ENCODE measurements at places on chromosomes 5 and 9. TPM values are rescaled to one million over a fixed set of nuclear protein-coding genes. Genes with fewer than 3 reads are reported as not detected.

The MARCHF11 gene
- total RNA-seq, result not detected

The KCNV2 gene
- not detected for total RNA-seq

The IFNA14 gene
- total RNA-seq, result not detected

The ZNF879 gene
- 4.1 TPM for total RNA-seq

The GARIN3 gene
- total RNA-seq, result not detected

The OR1Q1 gene
- not detected for total RNA-seq

The FOXD4L6 gene
- not detected for total RNA-seq

The TOPORS gene
- total RNA-seq, result 26.6 TPM

The HTR1A gene
- not detected for total RNA-seq

The NIPAL4 gene
- not detected for total RNA-seq

The NR3C1 gene
- total RNA-seq, result 63.2 TPM

The PCDHGB4 gene
- 26.7 TPM for total RNA-seq

The PLK2 gene
- total RNA-seq, result 60.3 TPM

The NEURL1B gene
- total RNA-seq, result 0.47 TPM

The NTRK2 gene
- 0.26 TPM for total RNA-seq

The PRSS3 gene
- 47.3 TPM for total RNA-seq

The PHF24 gene
- 0.16 TPM for total RNA-seq

The FLT4 gene
- total RNA-seq, result 0.09 TPM

The TEX48 gene
- total RNA-seq, result not detected

The TLE4 gene
- 7.3 TPM for total RNA-seq

The TTC33 gene
- total RNA-seq, result 12.5 TPM

The SLC36A2 gene
- total RNA-seq, result not detected

The AK1 gene
- total RNA-seq, result 45.9 TPM

The ANKRD20A1 gene
- total RNA-seq, result 0.16 TPM

The CAMK4 gene
- 3.5 TPM for total RNA-seq

The EGFL7 gene
- 8.7 TPM for total RNA-seq

The DIRAS2 gene
- total RNA-seq, result 0.09 TPM

The BTNL9 gene
- not detected for total RNA-seq

The MEIKIN gene
- total RNA-seq, result not detected

The PCSK5 gene
- total RNA-seq, result 4.7 TPM

The PCSK1 gene
- under 0.01 TPM for total RNA-seq

The GABRA6 gene
- not detected for total RNA-seq

The GFRA3 gene
- not detected for total RNA-seq

The KCNIP1 gene
- total RNA-seq, result not detected

The ECM2 gene
- total RNA-seq, result 7.2 TPM

The SMIM32 gene
- total RNA-seq, result not detected

The NFX1 gene
- 23.9 TPM for total RNA-seq

The ABCA1 gene
- 207 TPM for total RNA-seq

The TAS2R1 gene
- total RNA-seq, result not detected
